ENCODE measurements at places on chromosomes 6 and 20.
A peak's percentile ranks its signal among the peaks of the same experiment; 100 is the strongest.

DNA sequence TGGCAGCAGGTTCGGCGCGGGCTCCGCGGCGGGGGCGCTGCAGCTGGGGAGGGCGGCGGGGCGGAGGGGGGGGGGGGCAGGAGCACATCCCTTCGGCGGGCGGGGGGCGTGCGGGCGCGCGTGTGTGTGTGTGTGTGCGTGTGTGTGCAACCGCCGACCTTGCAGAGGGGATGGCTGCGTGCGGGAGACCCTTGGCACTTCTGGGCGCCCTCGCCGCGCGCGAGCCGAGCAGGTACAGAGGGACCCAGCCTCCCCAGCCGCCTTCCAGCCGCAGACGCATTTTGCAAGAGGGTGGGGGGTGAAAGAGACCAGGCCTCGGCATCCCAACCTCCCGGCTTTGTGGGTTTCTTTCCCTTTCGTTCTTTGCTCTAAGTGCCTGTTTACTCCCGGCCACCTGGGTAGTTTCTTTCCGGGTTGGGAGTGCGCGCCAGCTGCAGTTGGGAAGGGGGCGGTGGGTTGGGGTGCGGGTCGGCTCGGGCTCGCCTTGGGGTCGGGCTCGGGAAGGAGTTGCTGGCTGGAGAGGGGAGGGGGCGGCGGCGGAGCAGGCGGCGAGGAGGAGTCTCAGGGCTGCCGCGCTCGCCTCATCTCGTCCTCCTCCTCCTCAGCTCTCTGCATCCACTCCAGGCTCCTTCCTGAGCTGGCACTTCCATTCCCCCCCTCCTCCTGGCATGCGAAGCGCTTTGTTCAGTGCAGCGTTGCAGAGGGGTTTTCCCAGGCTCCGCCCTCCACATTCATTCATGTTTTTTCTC lies 620 bp downstream of the HIVEP1 start:
- DNase-seq: peak; percentile 78

DNA sequence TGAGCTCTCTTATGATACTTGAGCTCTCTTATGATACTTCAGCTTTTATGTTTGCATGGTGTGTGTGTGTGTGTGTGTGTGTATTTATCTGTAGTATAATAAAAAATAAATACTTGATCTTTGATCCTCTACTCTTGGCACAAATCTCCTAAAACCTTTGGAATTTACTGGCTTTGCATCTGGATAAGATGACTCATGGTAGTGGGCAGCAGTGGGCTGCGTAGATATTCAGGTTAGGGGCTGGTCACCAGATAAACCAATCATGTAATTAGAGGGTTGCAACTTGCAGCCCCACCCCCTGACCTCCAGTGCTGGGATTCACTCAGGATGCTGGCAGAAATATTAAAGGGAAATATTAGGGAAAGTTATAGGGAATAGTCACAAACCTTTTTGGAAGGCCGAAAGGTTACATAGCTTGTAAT lies 151.9 kb upstream of the COL21A1 start:
- no peak for DNase-seq

DNA sequence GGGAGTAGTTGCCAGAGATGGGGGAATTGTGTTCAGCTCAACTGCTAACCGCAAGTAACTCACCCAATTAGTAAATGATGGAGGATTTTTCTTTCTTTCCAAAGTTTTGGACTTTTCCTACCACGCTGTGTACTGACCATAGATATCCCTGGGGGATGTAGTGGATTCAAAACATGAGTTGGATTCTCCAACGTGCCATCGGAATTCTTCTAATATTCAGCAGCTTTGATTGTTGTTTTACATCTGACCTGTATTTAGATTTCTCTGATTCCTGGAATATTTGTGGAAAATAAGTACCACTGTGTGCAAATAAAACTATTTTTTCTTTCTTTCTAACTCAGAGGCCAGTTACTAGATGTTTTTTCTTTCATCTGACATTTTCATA lies 1.1 kb downstream of the CCDC170 start:
- DNase-seq: no peak

DNA sequence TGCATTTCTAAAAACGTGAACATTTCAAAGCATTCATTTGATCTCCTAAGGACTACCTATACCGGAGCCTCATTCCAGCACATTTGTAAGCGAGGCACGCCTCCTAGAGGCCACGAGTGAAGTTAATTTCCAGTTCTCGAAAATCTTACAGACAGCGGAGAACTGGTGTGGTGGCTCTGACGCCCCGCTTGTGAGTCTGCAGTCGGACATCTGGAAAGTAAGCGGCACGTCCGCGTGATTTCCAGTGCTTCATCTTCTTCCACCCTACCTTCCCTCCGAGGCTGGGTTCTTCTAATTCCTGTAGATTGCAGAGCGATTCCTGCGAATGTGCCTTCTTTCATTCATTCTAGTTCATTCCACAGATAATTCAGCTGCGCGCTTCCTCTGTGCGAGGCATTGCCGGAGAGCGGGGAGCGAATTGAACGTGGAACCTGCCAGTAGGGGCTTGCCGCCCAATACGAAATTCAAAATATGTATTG lies 810 bp upstream of the PRIM2 start:
- DNase-seq: peak; percentile 81

- no peak for DNase-seq
These were observed 120.8 kb upstream of the CDYL start for GRCh38 chr6:4655196-4656025.

- no peak for DNase-seq
These were observed 60.2 kb downstream of the MYH7B start for GRCh38 chr20:35015863-35016193.

- DNase-seq: no peak
These were observed 251.5 kb downstream of the TSHZ2 start for GRCh38 chr20:53223626-53224172.

DNA sequence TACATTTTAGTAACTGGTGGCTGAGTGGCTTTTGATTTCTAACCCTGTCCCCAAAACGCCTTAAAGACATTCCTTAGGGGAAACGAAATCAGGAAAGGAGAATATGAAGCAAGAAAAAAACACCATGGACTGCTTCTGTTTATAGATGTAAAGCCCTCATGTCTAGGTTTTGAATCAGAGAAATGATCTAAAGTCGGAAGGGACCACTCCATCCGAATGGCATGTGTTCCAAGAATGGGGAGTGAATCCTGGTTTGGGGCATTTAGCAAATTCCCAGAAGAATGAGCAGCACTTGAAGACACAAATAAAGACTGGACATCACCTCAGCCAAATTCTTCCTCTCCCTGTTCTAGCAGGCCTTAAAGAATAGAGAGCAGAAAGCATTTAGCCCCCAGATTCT lies 65.6 kb downstream of the CAP2 start:
- DNase-seq: no peak

DNA sequence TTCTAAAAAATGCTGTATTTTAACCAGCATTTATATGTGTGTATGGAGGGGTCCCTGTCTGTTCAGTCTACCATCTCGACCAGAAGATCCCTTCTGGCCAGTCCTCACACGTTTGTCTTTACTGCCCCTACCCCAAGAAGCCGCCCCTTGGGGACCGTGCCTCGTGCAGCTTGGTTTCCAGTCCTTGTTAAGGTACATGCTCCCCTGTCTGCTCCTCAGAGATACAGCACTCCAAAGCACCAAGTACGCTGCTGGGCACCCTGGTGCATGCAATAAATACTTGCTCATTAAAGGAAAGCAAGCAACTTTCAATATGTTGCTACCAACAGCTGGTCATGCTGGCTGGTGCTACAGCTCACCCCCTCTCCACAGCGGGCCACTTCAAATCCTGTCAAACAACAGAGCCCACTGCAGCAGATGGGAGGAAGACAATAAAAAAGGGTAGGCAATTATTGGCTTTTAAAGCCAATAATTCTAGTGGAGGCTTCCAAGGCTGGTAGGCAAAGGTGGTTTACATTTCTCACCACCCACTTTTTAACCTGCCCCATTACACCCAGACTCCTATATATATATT lies 61.6 kb downstream of the PSMG4 start:
- no peak for DNase-seq

DNA sequence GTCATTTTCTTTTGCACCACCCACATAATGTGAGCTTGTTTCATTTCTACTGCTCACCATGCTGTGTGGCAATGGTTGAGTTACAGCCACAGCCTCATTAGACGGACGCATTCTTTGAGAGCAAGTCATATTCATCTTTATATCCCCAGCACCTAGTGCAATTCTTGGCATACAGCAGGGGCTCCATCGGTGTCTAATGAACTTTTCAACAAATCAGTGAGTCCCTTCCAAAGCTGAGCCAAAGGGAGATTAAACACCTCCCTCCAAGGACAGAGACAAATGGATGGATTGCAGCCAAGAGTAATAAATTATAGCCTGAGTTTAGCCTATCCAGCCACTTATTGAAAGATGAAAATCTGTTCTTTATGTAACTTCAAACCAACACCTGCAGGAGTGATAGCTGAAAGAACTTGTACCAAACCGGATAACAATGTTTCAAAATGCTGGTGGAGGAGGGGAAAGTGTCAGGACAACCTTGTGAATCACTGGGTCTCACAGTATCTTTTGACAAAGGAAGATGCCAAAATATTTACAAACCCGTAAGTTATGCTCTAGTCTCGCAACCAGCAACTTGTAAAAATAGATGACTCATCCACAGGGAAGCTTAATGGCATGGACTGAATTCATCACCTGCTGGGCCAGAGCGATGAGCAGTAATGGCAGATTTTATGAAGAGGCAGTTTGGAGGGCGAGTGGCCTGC lies 139.0 kb downstream of the PXDC1 start:
- no peak for DNase-seq

- DNase-seq: peak; percentile 62
These were observed 719.4 kb downstream of the EPM2A start for GRCh38 chr6:145015739-145016558.

- DNase-seq: no peak
These were observed 177.0 kb upstream of the TNFAIP3 start for GRCh38 chr6:137690034-137690433.

DNA sequence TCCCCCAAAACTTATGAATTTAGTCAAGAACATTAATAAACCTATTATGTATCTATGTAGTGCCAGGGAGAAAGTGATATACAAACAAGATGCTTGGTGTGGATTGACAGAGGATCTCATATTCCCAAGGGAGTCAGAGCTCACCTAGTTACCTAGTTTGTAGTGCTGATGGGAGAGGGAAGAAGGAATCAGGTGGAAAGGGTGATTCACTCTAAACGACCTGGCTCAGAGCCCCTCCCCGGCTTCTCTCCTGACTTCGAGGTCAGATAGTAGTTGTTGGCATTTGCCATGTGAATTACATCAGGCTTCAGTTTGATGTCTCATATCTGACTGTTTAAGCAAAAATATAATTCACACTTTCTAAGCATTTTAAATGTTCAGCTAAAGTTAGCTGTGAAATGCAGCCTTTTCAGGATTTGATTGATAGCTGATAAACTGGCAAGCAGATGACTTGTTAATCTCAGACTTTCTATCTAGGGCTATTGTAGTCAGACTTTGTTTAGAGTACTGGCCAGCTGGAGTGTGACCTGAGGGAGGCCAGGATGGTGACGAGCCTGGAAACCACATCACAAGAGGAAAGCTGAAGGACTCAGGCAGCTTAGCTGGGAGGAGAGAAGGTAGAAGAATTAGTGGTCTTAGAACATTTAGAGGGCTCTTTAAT lies 123.7 kb downstream of the AKAP7 start:
- DNase-seq: no peak

DNA sequence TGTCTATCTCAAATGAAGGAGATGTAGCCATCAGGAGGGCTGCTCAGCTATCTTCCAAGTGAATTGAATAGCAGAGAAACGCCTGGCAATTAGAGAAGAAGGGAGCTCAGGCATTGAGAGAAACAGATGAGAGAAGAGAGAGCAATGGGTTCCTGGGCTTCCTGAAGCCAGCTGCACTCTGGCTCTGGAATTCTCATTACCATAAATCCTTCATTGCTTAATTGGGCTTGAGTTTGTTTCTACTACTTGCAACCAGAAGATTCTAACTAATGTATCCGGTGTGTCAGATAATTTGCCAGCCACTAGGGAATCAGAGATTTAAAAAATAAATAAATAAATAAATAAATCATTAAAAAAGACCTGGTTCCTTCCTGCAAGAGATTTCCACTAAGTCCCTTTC lies 25.0 kb upstream of the CDKAL1 start:
- DNase-seq: no peak

DNA sequence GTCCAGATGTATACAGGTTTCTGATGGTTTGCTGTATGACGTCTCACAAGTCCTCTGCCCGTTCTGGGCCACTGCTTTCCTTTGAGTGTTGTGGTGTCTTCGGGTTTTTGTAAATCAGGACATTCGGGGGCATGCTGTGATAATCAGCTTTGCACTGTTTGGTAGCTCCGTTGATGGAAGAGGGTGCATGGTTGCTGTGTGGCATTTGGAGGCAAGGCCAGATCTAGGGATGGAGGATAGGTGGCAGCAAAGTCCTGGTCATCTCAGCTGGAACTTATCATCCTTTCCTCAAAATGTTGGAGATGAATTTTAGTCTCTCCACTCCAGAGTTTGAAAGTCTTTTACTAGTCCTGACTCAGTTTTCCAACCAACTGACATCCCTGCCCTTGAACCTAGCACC lies 91.0 kb downstream of the SCP2D1 start:
- no peak for DNase-seq

GRCh38 chr6:38261626-38262025 lies 378.1 kb downstream of the BTBD9 start:
- DNase-seq: no peak

DNA sequence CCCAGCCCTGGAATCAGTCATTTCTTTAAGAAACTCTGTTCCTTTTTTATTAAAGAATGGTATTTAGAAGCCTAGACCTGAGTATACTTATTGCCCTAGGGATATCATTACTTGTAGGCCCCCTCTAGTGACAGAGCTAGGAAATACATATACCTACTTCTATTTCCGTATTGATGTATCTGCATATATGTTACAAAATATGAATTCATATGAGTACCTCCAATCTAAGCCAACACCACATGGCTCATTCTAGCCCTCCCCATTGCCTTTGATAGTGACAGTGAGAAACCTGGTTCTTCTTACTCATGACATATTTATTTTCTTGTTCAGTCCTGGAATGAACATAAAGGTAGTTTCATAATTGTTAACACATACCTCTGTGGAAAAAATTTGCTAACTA lies 137.2 kb downstream of the FARS2 start:
- DNase-seq: peak; percentile 50

- DNase-seq: no peak
These were observed 95.2 kb downstream of the YTHDF1 start for GRCh38 chr20:63120808-63121090.

- no peak for DNase-seq
These were observed 849.9 kb upstream of the EYS start for GRCh38 chr6:66556936-66557335.
